NCI-H82 (cell line): ENCODE measurements at places on chromosomes 3 and 15.

DNA sequence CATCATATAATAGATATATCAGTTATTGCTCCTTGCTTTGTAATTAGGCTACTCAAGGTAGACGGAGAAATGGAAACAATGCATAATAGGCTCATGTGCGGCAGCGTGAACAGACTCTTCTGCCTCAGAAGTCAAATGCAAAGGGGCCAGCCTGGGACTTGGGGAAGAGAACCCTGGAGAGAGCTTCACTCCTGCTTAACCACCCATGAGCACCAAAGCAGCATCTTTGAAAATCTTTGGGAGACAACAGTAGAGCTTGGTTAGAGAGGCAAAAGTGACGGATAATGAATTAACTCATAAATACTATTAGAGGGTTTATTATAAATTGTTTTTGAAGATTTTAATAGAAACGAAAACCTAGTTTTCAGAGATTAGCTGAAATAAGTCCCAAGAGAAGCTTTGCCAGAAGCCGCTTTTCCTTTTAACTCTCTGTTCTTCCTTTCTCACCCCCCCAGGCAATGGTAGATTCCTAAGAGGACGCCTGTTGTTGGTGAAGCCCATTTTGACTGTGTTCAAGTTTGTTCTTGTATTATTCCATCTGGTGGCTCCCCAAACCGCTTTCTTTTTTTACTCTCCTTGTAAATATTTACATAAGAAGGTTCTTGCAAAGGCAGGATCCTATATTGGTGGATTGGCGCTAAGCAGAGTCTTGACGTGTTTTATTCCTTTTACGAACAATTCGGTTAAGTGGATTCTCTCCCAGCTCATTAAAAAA is 196.0 kb upstream of the TPRG1 start:
- DNase-seq = no peak

GRCh38 chr3:60291115-60291514 is 960.1 kb downstream of the FHIT start:
- no peak for DNase-seq

DNA sequence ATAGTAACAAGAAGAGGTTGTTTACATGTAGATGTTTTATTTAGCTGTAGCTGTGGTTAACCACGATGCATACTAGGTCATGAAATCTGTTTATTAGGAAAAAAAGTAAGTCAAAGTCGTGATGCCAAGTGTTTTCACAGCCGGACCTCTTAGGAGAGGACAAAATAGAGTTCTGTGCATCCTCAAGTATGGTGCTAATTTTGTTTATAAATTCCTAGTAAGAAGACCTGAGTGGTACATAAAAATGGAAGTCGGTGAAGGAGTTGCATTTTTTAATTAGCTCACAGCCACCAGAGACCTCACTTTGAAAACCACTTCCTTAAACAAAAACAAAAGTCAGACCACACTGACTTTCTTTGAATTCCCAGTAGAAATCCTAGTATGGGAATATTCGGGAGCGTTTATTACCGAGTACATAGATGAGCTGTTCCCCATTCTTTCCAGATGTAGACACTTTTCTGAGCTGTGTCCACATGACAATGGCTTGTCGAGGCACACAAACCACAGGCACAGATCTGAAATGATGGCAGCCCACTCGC is 143.6 kb upstream of the UBE2E1 start:
- DNase-seq = no peak

GRCh38 chr3:36991923-36992805 is 767 bp downstream of the EPM2AIP1 start:
- DNase-seq = no peak

DNA sequence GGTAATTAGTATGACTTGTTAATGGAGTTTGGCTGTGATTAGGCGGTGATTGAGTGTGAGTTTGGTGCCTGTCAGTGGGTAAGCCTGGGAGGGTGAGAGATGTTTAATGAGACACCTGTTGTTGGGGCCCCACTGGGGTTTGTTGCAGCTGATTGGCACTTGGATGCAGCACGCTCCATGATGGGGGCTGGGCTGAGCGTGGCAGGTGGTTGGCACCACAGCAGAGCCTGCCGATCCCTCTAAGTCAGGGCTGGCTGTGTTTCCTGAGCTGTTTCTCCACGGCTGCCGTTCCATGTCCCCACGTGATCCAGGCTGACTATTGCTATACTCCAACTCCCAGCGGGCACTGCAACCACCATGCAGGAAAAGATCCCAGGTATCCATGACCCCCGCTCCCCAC is 93.5 kb upstream of the ARRDC4 start:
- no peak for DNase-seq

GRCh38 chr3:89358281-89358680 is 250.9 kb downstream of the EPHA3 start:
- DNase-seq = no peak

- no peak for DNase-seq
Observed at GRCh38 chr15:33467146-33467815, 156.5 kb downstream of the RYR3 start.

- no peak for DNase-seq
Observed at GRCh38 chr15:39327005-39327730, 253.7 kb upstream of the THBS1 start.

DNA sequence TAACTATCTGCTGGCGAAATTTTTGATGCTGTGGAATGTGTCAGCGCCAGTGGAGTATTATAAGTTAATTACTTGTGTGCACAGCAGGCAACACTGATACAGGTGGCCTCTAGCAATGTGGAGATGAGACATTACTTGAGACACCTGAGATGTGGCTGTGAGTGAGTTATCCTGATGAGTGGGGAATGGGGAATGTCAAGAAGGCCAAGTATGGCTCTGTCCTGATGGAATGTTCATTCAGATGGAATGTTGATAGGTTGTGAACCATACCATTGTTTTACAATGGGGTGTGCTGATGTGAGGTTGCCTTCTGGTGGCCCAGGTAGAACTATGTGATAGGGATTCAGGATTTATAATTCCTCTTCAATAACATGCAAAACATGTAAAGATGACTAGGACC is 404.8 kb downstream of the PTPRG start:
- DNase-seq = no peak
